ENCODE measurements at places on chromosomes 3 and 15.

GRCh38 chr15:47517737-47518136 is 199.6 kb upstream of the SEMA6D start:
- DNase-seq, result no peak

DNA sequence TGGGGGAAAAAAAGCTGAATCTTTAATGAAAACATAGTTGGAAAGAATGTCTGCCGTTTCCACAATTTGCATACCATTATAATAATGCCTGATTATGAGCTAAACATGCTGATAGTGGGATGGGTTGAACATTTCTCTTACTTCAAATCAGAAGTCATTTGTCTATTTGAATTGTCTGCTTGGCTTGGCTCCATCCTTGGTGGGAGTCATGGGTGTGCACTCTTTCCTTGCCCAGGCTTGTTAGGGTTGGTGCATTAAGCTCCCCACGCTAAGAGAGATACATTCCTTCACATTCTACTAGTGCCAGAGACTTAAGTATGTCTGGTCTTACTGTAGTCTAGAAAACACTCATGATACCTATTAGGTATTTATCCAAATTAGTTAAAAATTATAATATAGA is 121.4 kb upstream of the RARB start:
- no peak for DNase-seq

DNA sequence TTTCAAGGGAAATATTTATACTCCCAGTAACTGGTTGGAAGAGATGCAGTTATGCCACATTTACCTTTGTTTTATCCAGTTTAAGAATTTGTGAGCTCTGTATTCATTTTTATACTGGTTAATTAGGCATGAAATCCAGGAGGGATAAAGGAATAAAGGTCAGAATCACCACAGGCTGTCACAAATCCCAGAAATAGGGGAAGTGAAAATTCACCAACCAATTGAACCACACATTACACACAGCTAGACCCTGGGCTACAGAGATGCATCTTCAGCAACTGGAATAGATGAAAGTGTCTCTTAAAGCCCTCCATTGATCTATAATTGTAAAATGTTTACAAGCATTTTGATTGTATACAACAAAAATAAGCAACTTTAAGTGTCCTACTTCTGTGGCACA is 18.5 kb downstream of the SERPINI1 start:
- DNase-seq, result no peak

DNA sequence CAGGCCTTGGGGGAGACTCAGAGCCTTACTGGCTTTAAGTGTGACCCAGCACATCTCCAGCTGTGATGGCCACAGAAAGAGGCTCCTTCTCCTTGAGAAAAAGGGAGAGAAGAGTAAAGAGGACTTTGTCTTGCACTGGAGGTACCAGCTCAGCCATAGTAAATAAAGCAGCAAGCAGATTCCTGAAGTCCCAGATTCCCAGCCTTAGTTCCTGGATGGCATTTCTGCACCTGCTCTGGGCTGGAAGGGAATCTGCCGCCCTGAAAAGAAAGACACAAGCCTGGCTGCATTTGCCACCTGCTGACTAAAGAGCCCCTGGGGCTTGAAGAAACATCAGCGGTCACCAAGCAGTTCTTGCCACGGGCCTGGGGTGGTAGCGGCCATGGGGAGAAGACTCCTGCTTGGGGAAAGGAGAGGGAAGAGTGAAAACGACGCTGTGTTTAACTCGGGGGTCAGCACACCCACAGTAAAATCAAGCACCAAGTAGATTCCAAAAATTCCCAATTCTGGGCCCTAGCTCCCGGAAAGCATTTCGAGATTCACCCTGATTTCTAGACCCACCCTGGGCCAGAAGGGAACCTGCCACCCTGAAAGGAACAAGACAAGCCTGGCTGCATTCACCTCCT is 24.2 kb upstream of the TNK2 start:
- DNase-seq, result no peak

- DNase-seq, result no peak
These were observed 1017.4 kb downstream of the SI start for GRCh38 chr3:164060923-164061322.

DNA sequence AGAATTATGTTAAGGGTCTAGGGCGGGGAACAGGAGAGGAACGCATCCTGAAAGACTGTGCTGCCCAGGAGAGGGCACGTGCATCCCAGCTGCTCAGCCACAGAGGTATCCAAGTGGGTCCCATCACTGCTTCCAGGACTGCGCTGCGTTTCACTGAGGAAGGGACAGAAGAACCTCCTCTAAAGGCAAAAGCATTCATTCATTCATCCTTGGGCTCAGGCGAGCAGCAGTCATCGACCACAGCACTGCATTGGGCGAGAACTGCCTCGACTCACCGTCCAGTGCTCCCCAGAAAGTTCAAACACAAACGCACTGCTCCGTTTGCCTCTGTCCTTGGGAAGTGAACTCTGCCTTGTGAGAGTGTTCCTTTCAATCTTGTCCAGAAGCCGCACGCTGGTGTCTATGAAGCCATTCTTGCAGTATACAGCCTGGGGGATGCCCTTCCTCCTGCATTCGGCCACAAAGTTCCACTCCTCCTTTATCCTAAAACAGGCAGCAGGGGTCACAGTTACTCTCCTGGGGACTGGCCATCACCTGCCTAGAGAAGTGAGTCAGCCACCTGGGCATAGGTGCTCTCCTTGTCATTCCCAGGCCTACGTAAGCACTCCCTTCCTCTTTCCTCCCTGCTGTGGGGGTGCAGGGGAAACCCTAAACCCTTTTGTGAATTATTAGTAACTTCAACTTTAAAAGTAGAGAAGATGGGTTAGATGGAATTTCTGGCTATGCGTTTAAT is 21.2 kb downstream of the LRRC2 start:
- DNase-seq, result no peak

GRCh38 chr3:106065831-106066230 is 197.0 kb upstream of the CBLB start:
- no peak for DNase-seq
